Activated effector memory CD4-positive, alpha-beta T cell treated with Interleukin-2 at 50 U/mL for 16 hours (primary cell): ENCODE measurements at places on chromosomes 1 and 21.

GRCh38 chr1:25996966-25997827 lies 666 bp downstream of the PAFAH2 start:
- DNase-seq = no peak

- no peak for DNase-seq
Observed at GRCh38 chr1:111903148-111903870, 86.2 kb downstream of the KCND3 start.

DNA sequence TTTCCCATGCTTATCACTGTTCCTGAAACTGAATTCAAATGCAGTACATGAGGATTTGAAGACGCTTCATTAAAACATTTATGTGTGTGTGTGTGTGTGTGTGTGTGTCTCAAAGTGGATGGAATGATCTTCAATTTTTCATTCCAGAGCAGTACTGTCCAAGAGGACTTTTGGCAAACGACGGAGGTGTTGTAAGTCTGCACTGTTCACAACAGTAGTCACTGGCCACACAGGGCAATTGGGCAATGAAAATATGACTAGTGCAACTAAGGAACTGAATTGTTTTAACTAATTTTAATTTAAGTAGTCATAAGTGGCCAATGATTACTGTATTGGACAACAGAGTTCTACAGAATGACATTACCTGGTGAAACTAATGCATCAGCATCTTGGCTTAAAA lies 5.0 kb downstream of the TAF5L start:
- no peak for DNase-seq

GRCh38 chr1:230208619-230209261 lies 141.7 kb downstream of the GALNT2 start:
- DNase-seq = no peak

DNA sequence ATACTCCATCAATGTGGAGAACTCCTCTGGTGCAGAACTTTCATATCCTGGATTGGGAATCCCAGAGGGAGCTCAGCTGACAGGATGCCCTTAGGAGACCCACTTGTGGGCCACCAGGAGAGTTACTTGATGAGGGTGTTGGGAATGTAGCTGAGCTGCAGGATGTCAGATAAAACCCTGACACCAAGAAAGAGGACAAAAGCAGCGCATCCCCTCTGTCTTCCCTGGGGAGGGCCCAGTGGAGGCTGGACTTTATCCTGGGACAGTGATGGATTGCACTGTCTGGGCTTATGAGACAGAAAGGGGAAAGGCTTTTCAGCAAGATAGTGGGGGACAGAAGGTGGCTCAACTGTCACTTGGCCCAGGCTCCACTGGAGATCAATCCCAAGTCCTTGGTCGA lies 88.1 kb upstream of the BCAR3 start:
- no peak for DNase-seq

DNA sequence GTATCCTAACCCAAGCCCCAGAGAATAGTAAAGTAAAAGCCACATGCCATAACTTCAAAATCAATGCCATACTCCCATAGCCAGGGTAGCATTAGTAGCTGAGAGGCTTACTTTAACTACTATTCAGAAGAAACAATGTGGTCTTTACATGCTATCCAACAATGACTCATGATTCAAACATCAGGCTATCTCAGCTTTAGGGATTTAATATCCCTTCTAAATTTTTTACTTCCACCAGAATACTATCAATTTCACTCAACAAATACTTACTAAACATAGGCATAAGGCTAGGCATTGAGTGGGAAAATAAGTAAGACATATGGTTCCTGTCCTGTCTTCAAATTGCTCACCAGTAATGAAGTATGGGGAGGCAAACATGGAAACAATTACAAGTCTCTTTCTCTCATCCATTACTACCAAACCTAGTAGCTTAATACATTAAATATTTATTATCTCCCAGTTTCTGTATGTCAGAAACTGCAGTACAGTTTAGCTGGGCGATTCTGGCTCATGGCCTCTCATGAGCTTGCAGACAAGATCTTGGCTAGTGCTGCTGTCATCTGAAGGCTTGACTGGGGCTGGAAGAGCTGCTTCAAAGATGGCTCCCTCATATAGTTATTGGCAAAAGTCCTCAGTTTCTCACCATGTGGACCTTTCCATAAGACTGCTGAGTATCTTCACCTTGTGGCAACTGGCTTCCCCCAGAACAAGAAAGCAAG lies 30.7 kb downstream of the EVI5 start:
- no peak for DNase-seq

DNA sequence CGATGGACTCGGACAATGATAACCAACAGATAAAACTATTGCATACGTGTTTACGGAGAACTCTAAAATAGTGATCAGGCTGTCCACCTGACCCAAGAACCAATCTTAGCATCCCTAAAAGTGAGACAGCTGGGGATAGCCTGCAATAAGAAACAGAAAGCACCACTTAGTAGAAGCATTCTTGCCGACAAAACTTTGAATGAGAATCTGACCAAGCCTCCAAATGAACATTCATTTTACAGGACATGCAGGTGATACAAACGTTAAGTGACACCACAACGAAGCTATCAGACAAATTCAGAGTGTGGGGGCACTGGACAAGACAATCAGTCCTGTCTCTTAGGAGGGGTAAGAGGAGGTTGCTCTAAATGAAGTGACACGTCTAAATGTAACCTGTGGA lies 1.2 kb downstream of the PSMG1 start:
- no peak for DNase-seq

- DNase-seq = no peak
Observed at GRCh38 chr1:50967416-50968157, 2.5 kb upstream of the CDKN2C start.

DNA sequence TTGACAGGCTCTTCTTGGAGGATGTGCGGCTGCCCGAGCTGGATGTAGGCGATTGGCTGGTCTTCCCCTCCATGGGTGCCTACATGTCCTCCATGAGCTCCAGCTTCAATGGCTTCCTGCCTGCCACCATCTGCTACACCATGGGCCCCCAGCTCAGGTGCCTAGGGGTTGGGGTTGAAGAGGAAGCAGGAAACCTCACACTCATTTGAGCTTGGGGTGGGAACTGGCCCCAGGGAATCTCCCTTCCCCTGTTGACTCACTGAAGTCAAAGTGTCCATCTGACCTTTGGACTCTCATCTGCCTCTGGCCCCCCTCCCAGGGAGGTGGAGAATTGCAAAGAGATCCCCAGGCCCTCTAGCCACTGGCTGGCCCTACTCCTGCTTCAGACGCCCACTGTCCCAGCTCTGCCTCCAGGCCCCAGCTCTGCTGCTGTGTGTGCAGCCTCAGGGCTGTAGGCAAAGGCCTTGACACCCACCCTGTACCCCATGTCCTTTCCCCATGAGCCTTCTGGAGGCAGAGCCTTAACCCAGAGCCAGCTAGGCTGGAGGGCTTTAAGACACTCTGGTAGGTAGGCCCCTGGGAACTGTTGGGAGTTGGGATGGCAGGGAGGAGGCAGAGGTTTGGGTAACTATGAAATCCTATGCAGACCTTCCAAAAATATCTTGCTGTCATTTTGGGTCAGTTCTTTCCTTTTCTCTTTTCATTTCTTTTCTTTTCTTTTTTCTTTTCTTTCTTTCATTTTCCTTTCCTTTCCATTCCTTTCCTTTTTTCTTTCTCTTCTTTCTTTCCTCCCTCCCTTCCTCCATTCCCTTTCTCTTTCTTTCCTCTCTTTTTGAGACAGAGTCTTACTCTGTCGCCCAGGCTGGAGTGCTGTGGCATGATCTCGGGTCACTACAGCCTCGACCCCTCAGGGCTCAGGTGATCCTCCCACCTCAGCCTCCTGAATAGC lies 66.9 kb upstream of the TINAGL1 start:
- no peak for DNase-seq

DNA sequence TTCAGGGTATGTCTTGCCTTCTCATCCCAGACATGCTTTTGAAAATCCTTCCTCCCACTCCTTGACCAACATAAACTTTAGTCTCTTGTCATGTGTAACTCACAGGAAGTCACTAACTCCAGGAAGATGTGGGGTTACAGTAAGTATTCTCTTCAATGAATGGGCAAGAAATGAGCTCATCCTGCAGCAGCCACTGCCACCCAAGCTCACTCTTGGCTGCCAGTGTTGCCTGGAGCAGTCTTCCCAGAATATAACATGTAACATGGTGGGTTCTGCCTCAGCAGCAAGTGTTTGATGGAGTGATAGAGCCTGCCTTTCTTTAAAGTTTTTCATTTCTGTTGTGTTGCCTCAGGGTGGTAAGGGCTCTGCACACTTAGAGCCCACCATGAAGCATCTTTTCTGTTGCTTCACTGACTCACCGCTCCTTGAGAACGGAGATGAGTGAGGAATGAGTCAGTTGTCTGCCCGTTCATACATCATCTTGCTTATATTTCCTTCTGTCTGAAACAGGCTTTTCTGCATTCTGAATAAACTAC lies 187.0 kb downstream of the TPR start:
- DNase-seq = no peak

GRCh38 chr1:220322570-220322969 lies 50.3 kb upstream of the RAB3GAP2 start:
- no peak for DNase-seq

- no peak for DNase-seq
Observed at GRCh38 chr1:173960625-173961024, 43.5 kb upstream of the SERPINC1 start.
